ENCODE measurements at places on chromosomes 7 and 10. TPM values are rescaled to one million over a fixed set of nuclear protein-coding genes. Genes with fewer than 3 reads are reported as not detected.

GRCh38 chr10:50260791-50261281 lies 9.5 kb upstream of the ASAH2 start:
- no peaks in the 10 kb centered on the region for H3K36me3 ChIP-seq
- H3K4me3 ChIP-seq = no peak overlapping the region
- DNase-seq = no peak
- no peaks in the 10 kb centered on the region for H3K27me3 ChIP-seq
- no peak overlapping the region for H3K27ac ChIP-seq

GRCh38 chr7:47614450-47614849 lies 32.5 kb upstream of the TNS3 start:
- no peak for DNase-seq
- no peaks in the 10 kb centered on the region for H3K36me3 ChIP-seq
- no peak overlapping the region for H3K4me3 ChIP-seq
- peaks cover 12% of the 10 kb centered on the region for H3K4me1 ChIP-seq
- no peak overlapping the region for H3K27ac ChIP-seq

- H3K4me1 ChIP-seq = peaks cover 10% of the 10 kb centered on the region
- no peak overlapping the region for H3K27ac ChIP-seq
- peaks cover 32% of the 10 kb centered on the region for H3K36me3 ChIP-seq
Measured at GRCh38 chr10:124972637-124973036, 30.7 kb downstream of the ZRANB1 start.

DNA sequence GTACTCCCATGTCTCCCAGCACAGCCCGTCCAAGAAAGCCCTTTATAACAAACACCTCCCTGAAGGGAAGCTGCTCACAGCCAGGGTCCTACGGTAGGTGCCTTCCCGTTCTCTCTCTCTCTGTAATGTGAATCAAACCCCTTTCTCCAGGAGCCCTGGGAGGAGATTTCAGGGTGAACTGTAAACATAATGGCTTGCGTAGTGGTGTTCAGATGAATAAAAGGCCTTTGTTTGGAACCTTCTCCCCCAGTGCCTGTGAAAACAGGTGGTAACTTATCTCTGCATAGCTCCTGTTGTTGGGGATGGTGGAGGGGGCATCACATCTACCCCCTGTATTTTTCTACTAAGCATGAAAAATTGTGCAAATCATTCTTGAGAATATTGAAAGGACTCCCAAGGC lies 12.4 kb downstream of the CALHM2 start:
- no peaks in the 10 kb centered on the region for H3K36me3 ChIP-seq
- no peak overlapping the region for H3K27ac ChIP-seq
- no peak for DNase-seq
- H3K4me1 ChIP-seq = peaks cover 13% of the 10 kb centered on the region

DNA sequence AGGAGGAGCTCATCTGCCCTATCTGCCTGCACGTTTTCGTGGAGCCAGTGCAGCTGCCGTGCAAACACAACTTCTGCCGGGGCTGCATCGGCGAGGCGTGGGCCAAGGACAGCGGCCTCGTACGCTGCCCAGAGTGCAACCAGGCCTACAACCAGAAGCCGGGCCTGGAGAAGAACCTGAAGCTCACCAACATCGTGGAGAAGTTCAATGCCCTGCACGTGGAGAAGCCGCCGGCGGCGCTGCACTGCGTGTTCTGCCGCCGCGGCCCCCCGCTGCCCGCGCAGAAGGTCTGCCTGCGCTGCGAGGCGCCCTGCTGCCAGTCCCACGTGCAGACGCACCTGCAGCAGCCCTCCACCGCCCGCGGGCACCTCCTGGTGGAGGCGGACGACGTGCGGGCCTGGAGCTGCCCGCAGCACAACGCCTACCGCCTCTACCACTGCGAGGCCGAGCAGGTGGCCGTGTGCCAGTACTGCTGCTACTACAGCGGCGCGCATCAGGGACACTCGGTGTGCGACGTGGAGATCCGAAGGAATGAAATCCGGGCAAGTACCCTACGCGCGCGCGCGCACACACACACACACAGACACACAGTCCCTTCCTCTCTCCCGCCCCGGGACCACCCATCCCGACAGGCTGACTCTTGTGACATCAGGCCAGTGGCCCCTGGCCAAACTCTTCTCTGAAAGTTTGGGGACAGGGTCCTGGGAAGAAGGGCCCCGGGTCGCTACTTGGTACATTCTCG lies 538 bp downstream of the TRIM8 start:
- peak; percentile 81 for DNase-seq
- H3K27ac ChIP-seq = peak overlapping the region; percentile 99
- no peaks in the 10 kb centered on the region for H3K27me3 ChIP-seq
- peak overlapping the region; percentile 76 for H3K4me3 ChIP-seq

The RBP3 gene
- 0.07 TPM for polyA plus RNA-seq

Measured in left lung (tissue), 14 donors.